ENCODE measurements at places on chromosomes 5 and 9.

- DNase-seq, result no peak
These were observed 535 bp downstream of the DOLPP1 start for GRCh38 chr9:129081388-129081904.

DNA sequence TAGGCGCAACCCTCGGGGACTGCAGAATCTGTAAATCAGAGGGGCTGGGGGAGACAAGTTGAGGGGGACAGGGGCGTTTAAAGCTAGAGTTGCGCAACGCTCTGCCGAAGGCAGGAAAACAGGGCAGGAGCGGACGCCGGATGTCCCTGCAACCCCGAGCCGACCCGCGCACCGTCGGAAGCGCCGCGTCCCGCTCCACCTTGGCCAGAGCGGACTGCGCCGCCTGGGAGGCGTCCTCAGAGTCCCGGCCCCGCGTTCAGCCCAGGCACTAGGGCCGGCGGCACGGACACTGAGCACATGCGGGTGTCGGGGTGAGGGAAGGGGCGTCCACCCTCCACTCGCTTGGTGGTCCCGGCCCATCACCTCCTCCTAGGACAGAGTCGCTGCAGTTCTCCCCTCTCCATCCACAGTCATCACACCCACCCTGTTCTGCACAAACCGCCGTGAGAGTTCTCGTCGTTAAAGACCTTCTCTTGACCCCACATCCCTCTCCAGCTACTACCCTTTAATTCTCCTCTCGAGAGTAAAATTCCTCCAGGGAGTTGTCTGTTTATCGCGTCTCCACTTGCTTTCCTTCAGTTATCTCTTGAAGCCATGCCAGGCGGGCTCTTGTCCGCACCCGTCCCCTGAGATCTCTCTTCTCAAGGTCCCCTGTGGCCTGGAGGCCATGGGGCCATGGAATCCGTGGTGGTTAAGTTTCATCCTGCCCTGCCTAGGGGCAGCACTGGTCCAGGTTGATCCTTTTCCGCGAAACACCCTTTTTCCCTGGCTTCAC is 796 bp upstream of the PDLIM7 start:
- DNase-seq, result peak; percentile 72

DNA sequence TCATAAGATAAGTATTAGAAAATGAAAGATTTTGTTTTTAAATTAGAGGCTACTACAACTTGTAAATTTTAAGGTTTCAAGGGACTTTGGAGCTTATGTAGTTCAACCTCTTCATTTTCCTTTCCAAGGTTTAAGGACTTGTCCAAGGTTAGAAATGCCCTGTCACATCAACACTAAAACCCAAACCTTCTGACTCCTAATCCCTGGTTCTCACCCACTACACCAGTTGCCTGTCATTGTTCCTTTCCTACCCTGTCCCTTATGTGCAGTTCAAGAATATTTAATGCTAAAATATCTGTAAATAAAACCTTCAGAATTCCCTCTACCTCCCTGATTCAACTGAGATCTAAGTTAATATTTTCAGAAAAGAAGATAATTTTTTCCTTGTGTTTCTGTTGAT is 206.4 kb downstream of the NFIB start:
- DNase-seq, result no peak

DNA sequence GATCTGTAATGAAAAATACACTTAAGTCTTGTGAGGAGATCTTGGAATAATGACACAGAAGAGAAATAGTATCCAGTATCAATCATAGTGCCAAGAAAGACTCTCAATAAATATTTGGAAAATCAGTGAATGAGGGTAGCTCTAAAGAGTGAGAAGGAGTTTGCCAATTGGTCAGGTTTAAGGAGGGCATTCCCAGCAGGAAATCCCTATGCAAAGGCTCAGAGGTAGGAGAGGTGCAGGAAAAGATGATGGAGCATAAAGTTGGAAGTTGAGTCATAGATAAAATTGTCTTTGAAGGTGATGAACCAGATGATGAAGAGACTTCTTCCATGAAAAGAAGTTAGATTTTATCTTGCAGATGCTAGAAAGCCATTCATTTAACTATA is 27.8 kb downstream of the TNPO1 start:
- DNase-seq, result no peak

- no peak for DNase-seq
These were observed 348.7 kb downstream of the CCDC171 start for GRCh38 chr9:15901572-15901971.

GRCh38 chr9:12693141-12693540 is at the start of gene TYRP1:
TYRP1 (plus strand) TSS chr9:12693385; CDS start chr9:12693997, 612 bp downstream.
- no peak for DNase-seq

DNA sequence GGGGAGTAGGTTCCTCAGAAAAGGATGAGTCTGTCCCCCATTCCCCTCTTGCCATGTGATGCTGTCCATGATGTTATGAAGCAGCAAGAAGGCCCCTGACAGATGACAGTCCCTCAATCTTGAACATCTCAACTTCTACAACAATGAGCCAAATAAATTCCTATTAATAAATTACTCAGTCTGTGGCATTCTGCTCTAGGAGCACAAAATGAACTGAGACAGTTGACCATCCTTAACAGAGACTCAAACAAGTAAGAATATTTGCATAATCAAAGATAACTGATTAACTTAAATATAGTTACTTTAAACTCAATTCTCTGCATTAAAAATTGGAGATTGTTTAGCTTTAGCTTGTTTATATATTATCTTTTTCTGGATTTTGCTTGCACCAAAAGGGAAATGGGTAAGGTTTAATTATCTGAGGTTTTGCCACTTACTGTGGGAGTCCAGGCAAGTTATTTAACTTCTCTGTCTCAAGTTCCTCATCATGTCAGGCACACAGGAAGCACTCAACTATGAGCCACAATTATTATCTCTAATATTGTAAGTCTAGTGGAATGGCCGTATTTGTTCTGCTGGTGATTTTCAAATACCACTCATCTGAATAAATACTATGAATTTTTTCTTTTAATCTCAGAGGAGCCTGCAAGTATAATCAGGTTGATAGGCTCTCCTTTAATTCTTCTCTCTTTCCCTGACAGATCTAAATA is 162.9 kb downstream of the TSSK1B start:
- DNase-seq, result no peak

GRCh38 chr5:3996707-3997336 is 401.2 kb downstream of the IRX1 start:
- no peak for DNase-seq

GRCh38 chr5:172973127-172973916 is 10.2 kb upstream of the ATP6V0E1 start:
- DNase-seq, result no peak

DNA sequence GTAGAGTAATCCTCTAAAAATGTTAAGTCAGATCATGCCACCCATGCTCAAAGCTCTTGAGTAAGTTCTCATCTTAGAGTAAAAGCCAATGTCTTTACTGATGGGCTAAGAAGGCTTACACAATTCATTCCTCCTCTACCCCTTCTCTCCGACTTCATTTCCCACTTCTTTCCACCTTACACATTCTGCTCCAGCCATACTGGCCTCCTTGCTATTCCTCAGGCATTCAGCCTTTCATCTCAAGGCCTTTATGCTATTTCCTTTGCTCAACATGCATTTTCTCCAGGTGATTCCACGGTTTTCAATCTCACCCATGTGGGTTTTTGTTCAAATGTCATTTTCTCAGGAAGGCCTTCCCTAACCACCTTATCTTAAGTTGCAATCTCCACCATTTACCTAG is 104.9 kb downstream of the MAP1B start:
- no peak for DNase-seq

- DNase-seq, result no peak
These were observed 737.4 kb upstream of the GRAMD2B start for GRCh38 chr5:125685771-125686170.

GRCh38 chr9:86282979-86283535 is 719 bp upstream of the ISCA1 start:
- DNase-seq, result no peak

- DNase-seq, result no peak
These were observed 28.1 kb downstream of the SMARCA2 start for GRCh38 chr9:2043243-2043642.

DNA sequence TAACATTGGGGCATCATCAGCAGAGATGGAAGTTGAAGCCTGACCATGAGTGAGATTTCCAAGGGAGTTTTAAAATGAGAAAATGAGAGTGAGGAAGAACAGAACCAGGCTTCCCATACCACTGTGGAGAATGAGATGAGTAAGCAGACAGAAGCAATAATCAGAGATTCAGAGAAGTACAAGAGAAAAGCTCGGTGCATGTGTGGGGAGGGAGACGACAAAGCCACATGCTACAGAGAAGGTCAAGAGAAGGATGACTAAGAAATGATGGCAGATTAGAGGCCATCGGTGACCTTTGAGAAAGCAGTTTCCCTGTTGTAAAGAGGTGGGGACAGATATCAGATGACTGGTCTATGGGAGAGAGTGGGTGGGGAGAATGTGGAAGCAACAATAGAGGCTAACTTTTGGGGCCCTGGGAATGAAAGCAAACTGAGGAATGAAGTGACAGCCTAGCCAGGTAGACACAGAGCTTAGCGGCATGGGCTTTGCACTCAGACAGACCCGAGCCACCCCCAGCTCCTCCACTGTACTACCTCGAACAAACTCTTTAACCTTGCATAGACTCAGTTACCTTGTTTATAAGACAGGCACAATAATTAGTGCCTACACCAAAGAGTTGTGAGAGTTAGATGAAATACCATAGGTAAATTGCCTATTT is 207.7 kb downstream of the PIK3R1 start:
- DNase-seq, result no peak

- DNase-seq, result no peak
These were observed 26.3 kb downstream of the GOLGA2 start for GRCh38 chr9:128249558-128249907.

GRCh38 chr9:9718691-9719090 is 894.1 kb downstream of the PTPRD start:
- DNase-seq, result no peak

DNA sequence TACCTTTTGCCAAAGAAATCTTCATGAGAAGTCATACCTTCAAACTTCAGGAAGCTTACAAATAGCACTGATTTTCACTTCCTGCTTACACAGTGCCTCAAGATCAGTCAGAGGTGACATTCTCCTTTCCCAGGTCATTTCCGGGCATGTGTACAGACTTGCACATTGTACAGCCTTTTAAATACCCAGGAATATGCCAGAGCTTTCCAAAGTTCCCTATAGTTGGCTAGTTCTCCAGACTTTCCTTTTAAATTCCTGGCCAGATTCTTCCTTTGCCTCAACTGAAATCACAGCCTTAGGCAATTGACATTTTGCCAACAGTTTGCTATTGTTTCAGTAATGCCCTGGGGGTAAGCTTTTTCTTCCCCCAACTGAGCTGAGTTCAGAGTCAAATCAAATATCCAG is 47.2 kb downstream of the RFX3 start:
- DNase-seq, result no peak

GRCh38 chr5:173645890-173646574 is 29.6 kb upstream of the BOD1 start:
- no peak for DNase-seq

GRCh38 chr9:71767163-71767775 is 1.0 kb downstream of the CEMIP2 start:
- no peak for DNase-seq

DNA sequence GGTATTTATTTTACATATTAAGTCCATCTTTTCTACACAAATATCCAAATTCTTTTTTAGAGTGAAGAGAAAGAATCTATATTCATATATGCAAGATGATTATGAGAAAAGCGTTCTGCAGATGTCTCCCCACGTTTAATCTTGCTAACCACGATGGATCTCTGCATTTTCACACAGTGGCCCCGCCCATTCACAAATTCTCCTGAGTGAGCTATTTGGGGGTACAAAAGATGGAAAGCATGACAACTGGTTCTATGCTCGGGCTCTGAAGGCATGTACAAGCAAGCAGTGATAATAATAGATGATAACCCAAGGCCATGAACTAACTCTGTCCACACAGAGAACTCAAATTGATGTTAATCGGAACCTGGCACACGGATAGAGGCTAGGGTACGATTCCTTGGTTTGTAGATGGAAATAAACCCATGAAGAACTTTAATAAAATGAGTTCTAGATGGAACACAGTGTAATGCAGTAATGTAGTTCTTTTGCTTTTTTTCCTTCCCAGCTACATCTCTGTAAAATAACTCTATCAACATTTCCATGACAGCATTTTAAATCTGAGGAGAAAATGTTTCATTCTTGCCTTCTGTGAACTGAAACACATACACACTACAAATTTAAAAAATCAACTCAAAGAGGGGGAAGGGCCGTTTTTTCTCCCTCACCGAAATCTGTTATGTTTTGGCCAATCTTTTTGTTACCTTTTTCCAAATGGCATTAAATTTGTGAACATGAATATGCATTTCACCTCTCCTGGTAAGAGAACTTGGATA is 851.7 kb upstream of the DMAC1 start:
- no peak for DNase-seq

- DNase-seq, result no peak
These were observed 107.6 kb downstream of the GRIA1 start for GRCh38 chr5:153598099-153598498.

GRCh38 chr5:14962604-14963003 is 91.0 kb upstream of the ANKH start:
- DNase-seq, result no peak

GRCh38 chr5:34854459-34855174 is 15.7 kb downstream of the TTC23L start:
- DNase-seq, result no peak

DNA sequence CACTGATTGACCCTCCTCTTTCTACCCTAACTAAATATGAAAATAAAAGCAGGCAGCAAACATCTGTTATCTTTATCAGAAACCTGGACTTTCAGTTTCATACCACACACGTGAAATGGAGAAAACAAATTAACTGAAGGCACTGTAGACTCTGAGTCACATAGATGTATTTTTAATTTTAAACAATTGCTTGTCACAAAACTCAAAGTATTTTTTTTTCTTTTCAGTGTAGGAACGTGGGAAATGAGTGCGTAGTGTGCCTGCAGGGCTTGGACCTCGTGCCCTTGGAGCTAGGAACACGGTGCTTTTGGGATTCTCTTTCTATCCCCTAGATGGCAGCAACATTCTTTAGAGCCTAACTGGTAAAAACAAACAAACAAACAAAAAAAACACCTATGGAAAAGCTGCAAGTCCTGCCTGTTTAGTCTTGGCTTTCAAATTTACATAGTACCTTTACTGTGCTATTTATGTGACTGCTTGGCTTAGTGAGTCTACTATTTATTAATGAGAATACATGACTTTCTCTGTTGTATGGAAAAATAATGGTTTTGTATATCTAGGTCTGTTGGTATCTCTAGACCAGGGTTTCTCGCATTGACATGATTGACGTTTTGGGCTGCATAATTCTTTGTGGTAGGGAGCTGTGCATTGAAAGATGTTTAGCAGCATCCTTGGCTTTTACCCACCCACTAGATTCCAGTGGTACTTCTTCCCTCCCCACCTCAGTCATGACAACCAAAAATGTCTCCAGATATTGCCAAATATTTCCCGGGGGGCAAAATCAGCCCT is 16.8 kb upstream of the ACTBL2 start:
- no peak for DNase-seq

GRCh38 chr9:37617832-37618231 is 25.4 kb upstream of the TOMM5 start:
- no peak for DNase-seq

- DNase-seq, result no peak
These were observed 19.4 kb downstream of the PDCD1LG2 start for GRCh38 chr9:5529683-5530221.
